ENCODE measurements at places on chromosomes 7 and 10.

- no peak for DNase-seq
These were observed 23.8 kb downstream of the CHST15 start for GRCh38 chr10:124069341-124070264.

DNA sequence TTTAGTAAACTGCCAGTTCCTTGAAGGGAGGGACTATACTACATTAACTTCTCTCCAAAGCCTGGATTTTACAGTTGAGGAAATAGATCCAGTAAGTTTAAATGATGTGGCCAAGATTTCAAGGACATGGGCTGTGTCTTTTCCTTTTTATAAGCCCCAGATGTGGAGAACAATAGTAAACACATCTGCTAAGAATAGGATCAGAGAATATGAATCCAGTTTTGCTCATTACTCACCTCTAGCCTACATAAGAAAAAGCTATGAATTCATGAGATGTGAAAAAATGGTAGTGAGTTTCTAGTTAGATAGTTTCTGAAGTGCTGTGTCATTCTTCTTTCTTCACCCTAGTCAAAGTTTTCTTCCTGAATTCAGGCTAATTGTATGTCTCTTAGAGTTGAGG, 38.6 kb downstream of the MAGI2 start:
- no peak for DNase-seq

GRCh38 chr10:31820778-31821369, 107.8 kb downstream of the ARHGAP12 start:
- no peak for DNase-seq

DNA sequence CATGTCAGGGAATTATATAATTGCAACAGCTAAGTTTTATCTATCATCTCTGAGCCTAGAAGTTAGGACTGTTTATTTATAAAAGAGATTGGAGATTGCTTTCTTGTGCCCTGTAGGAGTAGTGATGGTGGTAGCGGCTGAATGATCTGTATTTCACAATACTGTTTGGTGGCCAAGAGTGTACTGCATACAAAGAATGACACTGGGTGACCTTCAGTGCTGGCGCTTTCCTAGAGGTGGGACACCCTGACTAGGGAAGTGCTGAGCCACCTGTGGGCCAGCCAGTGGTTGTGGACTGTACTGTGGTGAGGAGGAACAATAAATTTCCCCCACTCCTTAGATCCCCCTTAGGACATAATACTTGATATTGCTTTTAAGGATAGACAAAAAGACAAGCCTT, 53.0 kb downstream of the COPG2 start:
- no peak for DNase-seq

- no peak for DNase-seq
These were observed 10.8 kb downstream of the SLIT1 start for GRCh38 chr10:97174941-97175340.

- DNase-seq = no peak
These were observed 30.6 kb downstream of the POR start for GRCh38 chr7:75945297-75946168.

DNA sequence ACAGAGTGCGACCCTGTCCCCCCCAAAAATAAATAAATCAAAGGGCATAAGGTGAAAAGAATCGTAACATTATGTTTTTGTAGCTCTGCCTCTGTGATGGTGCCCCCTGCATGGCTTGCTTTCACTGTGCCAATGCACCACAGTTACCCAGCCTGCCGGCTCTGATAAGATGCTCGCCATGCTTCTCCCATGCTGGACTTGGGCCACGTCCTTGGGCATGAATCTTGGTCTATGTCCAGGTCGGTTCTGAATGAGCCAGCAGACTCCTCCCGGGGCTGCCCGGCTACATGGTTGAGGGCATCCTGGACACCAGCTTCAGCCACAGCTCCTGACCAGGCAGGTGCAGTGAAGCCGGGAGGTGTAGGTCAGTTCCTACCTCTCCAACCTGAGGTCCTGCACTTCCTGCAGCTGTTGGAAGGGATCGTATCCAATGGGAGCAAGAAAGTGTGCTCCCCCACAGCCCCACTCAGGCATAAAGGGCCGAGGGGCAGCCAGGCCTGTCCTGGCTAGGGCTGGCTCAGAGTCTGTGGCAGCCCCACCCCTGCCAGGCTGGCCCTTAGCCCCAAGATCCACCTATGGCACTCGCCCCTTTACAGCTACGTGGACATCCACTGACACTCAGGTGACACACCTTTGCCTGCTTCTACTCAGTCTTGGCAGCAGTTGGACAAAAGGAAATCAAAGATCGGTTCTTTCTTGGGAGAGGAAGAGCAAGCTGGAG, 34.1 kb downstream of the CHST3 start:
- no peak for DNase-seq

DNA sequence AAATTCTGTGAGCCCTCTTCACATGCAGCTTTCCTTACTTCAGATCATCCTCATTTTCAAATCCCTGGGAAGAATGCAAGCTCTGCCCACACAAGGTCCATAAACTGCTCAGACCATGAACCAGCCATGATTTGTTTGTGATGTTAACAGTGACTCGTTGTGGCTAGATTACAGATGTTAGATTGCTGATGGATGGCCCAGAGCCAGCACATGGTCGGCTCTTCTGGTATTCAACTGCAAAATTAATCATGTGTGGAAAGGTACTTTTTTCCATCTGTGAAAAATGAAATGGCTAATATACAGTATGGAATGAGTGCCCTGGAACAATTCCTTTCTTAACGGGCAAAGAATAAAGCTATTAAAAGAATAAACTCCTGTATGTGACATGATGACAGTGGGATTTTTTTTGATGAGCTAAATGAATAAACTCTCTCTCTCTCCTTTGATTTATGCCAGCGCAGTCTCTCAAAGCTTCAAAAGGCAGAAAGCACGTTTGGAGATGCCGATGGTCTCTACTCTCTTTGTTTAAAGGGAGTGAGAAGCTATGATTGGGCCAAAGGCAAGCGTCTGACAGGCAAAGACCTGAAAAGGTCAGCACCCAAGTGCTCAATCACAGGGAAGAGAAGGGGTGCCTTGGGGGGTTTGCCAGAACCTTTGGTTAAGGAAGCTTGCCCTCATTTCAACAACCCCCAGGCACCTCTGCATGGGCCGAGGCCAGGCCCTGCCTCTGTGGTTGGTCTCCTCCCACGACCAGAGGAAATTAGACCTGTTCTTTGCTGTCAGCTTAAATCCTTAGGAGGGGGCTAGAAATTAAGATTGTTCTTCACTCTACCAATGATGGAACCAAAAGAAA, 444.0 kb upstream of the NFE2L3 start:
- DNase-seq = no peak

DNA sequence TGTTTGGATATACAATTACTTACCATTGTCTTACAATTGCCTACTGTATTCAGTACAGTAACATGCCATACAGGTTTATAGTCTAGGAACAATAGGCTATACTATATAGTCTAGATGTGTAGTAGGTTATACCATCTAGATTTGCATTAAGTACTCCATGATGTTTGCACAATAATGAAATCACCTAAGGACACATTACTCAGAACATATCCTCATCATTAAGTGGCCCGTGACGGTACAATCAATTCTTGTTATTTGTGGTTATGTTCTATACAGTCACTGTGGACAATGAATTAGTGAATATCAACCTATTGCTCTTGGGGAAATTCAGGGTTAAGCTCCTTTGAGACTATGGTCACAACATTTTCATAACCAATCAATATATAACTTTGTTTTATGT, 75.6 kb downstream of the MICU1 start:
- no peak for DNase-seq

- no peak for DNase-seq
These were observed 37.0 kb upstream of the TMEM72 start for GRCh38 chr10:44874166-44874565.

GRCh38 chr10:60282771-60283353, 106.8 kb downstream of the ANK3 start:
- peak; percentile 62 for DNase-seq

DNA sequence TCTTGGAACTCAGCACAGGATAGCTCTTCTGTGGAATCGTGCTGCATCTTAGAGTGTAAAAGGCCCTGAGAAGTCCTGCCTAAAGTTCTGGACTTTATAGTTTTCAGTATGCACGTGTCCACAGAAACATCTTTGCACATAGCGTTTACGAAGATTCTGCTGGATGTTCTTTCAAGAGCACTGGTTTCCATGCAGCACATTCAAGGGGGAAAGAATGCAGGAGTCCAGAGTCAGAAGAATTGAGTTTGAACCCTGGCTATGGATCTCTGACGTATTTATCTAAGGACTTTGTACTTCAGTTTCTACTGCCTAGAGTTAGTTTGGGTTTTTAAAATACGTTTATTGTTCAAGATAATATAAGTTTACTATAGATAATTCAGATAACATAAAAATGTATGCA, 282.8 kb upstream of the ZMIZ1 start:
- DNase-seq = no peak

DNA sequence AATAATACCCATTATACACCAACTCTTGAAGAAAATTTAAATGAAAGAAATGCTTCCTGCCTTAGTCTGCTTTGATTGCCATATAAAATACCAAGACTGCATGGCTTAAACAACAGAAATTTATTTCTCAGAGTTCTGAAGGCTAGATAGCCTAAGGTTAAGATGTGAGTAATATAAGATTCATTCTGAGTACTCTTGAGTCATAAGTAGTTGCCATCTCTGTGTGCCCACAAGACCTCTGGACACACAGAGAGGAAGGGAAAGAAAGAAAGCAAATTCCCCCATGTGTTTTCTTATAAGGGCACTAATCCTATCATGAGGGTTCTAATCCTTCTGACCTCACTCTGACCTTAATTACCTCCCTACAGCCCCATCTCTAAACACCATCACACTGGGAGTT, 201.2 kb downstream of the PTN start:
- DNase-seq = no peak

- no peak for DNase-seq
These were observed 47.0 kb downstream of the SPAM1 start for GRCh38 chr7:123972045-123972444.

- DNase-seq = no peak
These were observed 33.3 kb downstream of the ARHGAP19 start for GRCh38 chr10:97259119-97259518.

DNA sequence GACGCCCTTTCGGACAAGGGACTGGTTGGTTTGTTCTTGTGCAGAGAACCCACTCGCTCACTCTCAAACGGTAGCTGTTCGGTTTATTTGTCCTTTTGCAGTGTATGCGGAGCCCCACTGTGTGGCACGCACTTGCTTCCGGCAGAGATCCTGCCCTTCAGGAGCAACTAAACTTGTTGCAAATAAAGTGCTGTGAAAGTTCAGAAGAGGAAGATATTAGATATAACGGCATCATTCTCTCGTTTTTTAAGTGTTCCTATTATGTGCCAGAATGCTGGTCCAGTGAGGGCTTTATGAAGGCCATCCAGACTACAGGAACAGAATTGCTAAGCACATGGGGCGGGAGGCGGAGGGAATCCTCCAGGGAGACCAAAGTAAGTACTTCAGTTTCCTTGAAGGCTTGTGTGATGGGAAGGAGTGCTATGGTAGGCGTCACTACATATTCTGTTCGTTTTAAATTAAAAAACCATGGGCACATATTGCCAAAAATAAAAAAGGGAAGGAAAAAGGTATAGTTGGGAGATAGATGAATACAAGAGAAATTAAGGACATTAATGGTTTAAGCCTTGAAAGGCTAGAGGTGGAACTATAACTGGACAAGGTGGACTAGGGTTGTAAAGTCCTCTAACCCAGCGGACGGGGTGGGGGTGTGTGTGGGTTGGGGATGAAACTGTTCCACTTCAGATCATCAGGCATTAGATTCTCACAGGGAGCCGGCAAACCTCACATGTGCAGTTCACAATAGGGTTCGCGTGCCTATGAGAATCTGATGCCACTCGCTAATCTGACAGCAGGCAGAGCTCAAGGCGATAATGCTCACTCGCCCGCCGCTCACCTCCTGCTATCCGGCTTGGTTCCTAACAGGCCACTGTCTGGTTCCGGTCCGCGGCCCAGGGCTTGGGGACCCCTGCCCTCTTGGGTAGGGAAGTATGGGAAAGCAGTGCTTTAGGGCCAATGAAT, 704 bp upstream of the ERLIN1 start:
- DNase-seq = peak; percentile 70

DNA sequence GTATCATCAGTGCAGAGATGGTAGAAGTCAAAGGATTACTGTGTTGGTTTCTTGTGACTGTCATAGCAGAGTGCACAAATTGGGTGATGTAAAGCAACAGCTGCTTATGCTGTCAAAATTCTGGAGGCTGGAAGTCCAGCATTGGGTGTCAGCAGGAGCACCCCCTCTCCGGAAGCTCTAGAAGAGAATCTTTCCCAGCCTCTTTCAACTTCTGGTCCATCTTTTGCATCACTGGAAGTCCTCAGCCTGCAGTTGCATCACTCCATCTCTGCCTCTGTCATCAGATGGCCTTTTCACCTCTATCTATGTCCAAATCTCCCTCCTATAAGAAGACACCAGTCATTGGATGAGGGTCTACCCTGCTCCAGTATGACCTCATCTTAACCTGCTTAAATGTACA, 35.8 kb upstream of the GALNTL5 start:
- DNase-seq = no peak
